ENCODE measurements at places on chromosomes 11 and 22. TPM values are rescaled to one million over a fixed set of nuclear protein-coding genes. Genes with fewer than 3 reads are reported as not detected.

The MUC2 gene
- total RNA-seq = not detected

The BATF2 gene
- not detected for total RNA-seq

- peak; percentile 82 for DNase-seq
- H3K4me3 ChIP-seq = peak overlapping the region; percentile 32
- no peaks in the 10 kb centered on the region for H3K27me3 ChIP-seq
- H3K27ac ChIP-seq = no peak overlapping the region
These were observed 3.8 kb upstream of the GGA1 start for GRCh38 chr22:37604875-37605274.

DNA sequence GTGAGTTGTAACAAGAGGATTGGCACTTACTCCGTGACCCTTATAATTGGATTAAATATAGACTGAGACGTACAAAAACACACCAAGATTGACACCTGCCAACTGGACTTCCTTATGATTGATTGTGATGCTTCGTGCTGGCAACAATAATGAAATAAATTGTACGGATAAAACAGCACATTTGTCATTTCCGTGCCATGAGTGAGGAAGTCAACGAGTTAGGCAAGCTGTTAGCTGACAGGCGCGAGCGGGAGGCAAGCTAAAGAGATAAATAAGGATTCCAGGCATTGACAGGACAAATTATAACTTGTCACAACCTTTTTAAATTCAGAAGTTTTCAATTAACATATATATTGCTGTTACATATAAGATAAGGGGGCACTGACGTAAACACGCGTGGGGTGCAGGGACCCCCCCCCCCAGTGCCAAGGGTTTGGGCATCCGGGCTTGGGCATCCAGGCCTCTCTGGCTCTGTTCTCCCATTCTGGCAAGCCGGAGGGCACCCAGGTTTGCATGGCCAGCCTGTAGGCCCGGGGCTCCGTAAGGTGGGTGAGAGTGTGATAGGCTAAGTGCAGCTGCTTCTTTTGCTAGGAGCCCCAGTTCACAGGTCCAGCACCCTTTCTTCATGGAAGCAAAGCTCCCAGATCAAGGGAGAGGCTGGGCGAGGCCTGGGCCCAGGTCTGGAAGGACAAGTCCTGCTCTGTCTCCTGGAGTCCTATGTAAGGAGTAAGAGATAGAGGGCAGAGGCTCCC is 11.2 kb upstream of the PAX6 start:
- no peak for DNase-seq
- H3K4me1 ChIP-seq = no peaks in the 10 kb centered on the region
- no peak overlapping the region for H3K4me3 ChIP-seq
- H3K27me3 ChIP-seq = peaks cover 60% of the 10 kb centered on the region
- H3K27ac ChIP-seq = no peak overlapping the region

DNA sequence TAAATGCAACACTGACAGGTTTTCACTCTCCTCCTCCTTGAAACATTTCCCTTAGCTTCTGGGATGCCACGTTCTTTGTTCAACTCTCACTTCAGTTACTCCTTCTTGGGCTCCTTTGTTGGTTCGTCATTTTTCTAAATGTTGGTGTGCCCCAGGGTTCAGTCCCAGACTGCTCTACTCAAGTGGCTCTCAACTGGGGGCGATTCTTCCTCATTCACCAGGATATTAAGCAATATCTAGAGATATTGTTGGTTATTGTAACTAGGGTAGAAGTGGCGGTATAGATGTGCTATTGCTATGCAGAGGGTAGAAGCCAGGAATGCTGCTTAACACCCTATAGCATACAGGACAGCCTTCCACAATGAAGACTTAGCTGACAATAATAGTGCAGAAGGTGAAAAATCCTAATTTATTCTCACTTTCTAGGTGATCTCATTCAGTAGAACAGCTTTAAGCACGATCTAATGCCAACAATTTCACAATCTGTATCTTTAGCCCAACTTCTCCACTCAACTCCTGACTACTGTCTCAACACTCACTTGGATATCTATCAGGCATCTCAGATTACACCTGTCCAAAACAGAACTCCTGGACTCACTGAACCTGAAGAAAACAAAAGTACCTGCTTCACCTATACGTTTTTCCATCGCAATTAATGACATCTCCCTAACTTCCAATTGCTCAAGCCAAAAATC is 4.6 kb downstream of the NUP160 start:
- H3K4me3 ChIP-seq = no peak overlapping the region
- no peaks in the 10 kb centered on the region for H3K27me3 ChIP-seq
- DNase-seq = no peak
- H3K27ac ChIP-seq = no peak overlapping the region

DNA sequence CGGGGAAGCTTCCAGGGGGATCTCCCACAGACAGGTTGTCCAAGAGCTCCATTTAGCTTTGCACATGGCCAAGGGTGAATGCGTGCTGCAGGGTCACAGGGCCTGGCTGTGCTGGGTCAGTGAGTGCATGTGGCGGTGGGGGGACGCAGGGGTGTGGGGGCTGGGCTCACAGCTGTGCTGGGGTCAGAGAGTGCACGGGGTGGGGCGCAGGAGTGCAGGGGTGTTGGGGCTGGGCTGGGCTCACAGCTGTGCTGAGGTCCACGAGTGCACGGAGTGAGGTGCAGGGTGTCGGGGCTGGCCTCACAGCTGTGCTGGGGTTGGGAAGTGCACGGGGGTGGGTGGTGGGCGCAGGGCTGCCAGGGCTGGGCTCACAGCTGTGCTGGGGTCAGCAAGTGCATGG is 557.7 kb downstream of the BRD1 start:
- no peaks in the 10 kb centered on the region for H3K36me3 ChIP-seq
- H3K4me1 ChIP-seq = no peaks in the 10 kb centered on the region
- H3K27ac ChIP-seq = no peak overlapping the region
- no peaks in the 10 kb centered on the region for H3K27me3 ChIP-seq

GRCh38 chr11:10181811-10182210 is 112.2 kb downstream of the SBF2 start:
- no peak overlapping the region for H3K4me3 ChIP-seq
- H3K4me1 ChIP-seq = no peaks in the 10 kb centered on the region
- no peak for DNase-seq
- H3K27ac ChIP-seq = no peak overlapping the region
- no peaks in the 10 kb centered on the region for H3K27me3 ChIP-seq

- DNase-seq = no peak
- no peak overlapping the region for H3K4me3 ChIP-seq
- H3K27ac ChIP-seq = no peak overlapping the region
These were observed 11.9 kb downstream of the PCSK7 start for GRCh38 chr11:117219995-117220394.

Data from CD8-positive, alpha-beta memory T cell (primary cell).